ENCODE measurements at places on chromosomes 1 and 21.

- DNase-seq, result peak; percentile 62
Measured at GRCh38 chr1:186304982-186305949, 69.8 kb downstream of the TPR start.

- peak; percentile 77 for DNase-seq
Measured at GRCh38 chr21:37700641-37701202, 215.5 kb downstream of the KCNJ6 start.

DNA sequence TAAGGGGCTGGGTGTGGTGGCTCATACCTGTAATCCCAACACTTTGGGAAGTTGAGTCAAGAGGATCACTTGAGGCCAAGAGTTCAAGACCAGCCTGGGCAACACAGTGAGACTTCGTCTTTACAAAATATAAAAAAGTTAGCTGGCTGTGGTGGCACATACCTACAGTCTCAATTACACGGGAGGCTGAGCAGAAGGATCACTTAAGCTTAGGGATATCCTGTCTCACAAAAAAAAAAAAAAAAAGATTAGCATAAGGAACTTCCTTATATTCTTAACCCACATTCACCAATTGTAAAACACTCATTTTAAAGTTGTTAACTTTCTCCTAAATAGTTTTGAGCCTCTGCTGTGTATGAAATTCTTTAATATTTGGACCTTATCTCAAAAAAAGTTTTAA is 53.1 kb downstream of the ABCD3 start:
- DNase-seq, result no peak

GRCh38 chr1:5906966-5907365 is 85.3 kb downstream of the NPHP4 start:
- DNase-seq, result no peak

DNA sequence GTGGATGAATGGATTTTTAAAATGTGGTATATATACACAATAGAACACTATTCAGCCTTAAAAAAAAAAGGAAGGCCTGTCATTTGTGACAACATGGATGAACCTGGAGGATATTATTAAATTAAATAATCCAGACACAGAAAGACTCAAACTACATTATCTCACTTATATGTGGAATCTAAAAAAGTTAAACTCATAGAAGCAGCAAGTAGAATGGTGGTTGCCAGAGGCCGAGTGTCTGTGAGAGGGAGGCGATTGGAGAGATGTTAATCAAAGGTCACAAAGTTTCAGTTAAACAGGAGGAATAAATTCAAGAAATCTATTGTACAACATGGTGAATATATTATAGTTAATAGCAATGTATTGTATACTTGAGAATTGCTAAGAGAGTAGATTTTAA is 39.7 kb downstream of the ZC3H11B start:
- DNase-seq, result no peak

Data from hematopoietic multipotent progenitor cell treated with erythropoietin and hydrocortisone succinate and interleukin-3 and kit ligand, for 8 days (in vitro differentiated cells).